AG08395 (cell line): ENCODE measurements at places on chromosomes 12 and 14.

DNA sequence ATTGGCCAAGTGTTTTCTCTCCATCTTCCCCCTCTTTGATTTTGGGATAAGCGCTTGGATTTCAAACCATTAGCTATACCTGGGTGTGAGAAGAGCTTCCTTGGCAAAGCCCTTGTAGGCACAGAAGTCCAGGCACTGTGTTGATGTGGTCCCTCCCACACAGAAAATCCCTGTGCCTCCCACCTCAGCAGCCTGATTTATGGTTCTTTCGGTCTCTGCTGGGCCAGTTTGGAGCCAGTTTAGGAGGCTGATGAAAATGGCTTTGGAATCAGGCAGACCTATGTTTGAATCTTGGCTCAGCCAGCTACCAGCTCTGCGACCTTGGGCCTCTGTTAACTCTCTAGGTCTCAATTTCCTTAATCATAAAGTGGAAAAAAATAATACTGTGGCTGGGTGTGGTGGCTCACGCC is 9.6 kb upstream of the IFT81 start:
- DNase-seq = no peak

GRCh38 chr14:38233218-38233617 is 22.7 kb downstream of the CLEC14A start:
- no peak for DNase-seq

GRCh38 chr12:24997970-24998582 is 49.2 kb upstream of the BCAT1 start:
- peak; percentile 13 for DNase-seq

DNA sequence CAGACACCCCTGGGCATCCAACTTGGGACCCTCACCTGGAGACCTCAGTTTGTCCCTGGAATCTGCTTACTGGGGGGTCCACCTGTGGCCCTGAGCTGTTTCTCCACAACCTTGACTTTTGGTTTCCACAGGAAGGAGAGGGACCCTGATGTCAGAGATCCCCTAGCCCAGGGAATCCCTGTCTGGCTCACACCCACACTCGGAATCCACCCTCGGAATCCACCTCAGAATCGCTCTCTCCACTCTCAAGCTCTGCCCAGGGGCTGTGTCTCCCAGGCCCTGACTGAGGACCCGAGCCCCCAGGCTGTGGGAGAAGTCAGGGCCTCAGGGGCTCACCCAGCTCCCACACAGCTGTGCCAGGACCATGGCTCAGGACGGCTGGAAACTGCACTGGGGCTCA is 17.4 kb downstream of the LTBP2 start:
- no peak for DNase-seq

DNA sequence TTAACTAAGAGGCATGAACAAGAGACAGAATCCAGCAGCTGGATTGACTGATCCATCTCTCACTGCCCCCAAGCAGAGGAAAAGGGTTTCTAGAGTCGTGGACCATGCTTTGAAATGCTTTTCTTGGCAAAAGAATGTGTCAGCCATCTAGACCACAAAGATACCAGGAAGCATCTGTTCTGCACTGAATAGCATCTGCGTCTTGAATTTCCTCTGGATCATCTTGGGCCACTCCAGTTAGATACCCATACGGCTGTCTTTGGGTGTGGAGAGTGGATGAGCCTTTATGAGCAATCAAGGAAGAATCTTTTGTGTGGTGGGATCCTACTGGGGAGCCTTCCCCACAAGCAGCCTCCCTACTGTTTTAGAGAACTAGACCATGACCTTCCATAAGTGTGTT is 16.0 kb upstream of the RFX4 start:
- no peak for DNase-seq

- no peak for DNase-seq
Observed at GRCh38 chr12:105399428-105400081, 69.1 kb downstream of the C12orf75 start.

DNA sequence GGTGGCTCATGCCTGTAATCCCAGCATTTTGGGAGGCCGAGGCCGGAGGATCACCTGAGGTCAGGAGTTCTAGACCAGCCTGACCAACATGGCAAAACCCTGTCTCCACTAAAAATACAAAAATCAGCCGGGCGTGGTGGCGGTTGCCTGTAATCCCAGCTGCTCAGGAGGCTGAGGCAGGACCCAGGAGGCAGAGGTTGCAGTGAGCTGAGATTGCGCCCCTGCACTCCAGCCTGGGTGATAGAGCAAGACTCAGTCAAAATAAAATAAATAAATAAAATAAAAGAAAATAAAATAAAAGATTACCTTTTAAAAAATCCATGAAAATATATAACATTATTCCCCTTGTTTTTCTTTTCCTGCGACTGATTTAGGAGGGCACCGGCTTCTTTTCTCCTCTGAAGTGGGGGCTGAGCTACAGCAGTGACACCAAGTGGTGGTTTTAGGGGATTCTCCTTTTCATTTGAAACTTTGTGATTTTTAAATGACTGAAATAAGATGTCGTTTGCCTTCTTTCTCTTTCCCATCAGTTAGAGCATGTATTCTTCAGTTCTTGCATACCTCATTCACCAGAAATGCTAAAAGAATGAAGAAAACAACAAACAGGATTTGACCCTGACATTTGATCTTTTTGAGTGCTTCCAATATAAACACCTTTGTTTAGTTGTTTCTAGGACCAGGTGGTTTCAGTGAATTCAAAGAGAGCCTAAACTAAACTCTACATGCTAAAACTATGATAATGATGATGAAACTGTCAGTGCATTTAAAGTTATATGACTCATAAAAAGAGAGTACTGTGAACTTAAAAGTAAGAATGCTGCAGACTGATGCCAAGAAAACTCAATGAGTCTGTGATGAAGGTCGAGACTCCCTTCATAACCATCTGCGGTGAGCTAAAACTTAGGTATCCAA is 22.6 kb upstream of the PKP2 start:
- no peak for DNase-seq

- DNase-seq = no peak
Observed at GRCh38 chr12:14362352-14362751, 3.1 kb upstream of the ATF7IP start.

DNA sequence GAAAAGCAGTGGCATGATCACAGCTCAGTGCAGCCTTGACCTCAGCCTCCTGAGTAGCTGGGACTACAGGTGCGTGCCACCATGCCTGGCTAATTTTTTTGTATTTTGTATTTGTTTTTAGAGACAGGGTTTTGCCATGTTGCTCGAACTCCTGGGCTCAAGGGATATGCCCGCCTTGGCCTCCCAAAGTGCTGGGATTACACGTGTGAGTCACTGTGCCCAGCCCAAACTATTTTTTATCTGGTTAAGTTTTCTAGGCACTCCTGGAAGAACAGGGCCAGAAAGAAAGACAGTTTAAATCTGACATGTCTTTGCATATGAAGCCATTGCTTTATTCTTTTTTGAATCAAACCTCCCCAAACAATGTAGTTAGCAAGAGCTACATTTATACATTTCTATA is 27.5 kb upstream of the PTGR2 start:
- DNase-seq = no peak

GRCh38 chr12:3775385-3776035 is 22.6 kb upstream of the CRACR2A start:
- DNase-seq = no peak

- no peak for DNase-seq
Observed at GRCh38 chr14:78088916-78089315, 81.3 kb upstream of the NRXN3 start.

DNA sequence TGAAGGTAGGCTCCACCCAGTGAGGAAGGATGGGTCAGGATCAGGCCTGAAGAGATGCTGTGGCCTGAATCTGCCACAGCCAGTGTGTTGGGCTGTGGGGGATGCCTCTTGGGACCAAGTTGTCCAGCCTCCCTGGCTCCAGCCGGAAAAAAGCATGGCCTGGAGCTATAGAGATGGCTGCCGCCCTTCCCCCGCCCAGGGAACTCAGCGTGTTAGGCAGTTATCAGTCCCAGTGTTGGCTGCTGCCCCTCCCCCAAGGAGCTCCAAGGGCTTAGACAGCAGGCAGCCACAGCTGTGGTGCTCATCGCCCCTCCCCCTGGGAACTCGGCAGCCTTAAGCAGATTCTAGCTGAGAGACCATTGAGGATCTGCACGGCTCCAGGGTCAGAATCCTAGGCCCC is 158.0 kb downstream of the CAPZA3 start:
- DNase-seq = no peak

- DNase-seq = no peak
Observed at GRCh38 chr14:103697603-103698379, 17.5 kb downstream of the XRCC3 start.

DNA sequence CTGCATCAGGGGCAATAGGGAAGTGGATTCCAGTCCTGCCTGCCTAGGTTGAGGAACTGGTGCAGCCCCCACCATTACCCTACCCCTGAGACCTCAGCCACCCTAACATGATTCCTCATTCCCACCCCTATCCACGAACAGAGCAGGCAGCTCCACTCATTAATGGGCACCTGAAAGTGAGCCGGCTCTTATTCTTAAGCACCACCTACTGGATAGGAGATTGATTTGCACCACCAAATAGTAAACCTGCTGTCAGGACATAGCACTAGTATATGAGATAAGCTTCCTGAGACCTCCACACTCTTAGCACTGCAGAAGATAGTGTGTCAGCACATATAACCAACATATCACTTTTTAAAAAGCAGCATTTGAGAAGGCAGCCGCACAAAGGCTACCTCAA is 573.2 kb downstream of the SOX5 start:
- DNase-seq = no peak
